SW480 (cell line): ENCODE measurements at places on chromosomes 4 and X.

- DNase-seq = no peak
Measured at GRCh38 chrX:34886011-34886410, 56.6 kb upstream of the FAM47B start.

DNA sequence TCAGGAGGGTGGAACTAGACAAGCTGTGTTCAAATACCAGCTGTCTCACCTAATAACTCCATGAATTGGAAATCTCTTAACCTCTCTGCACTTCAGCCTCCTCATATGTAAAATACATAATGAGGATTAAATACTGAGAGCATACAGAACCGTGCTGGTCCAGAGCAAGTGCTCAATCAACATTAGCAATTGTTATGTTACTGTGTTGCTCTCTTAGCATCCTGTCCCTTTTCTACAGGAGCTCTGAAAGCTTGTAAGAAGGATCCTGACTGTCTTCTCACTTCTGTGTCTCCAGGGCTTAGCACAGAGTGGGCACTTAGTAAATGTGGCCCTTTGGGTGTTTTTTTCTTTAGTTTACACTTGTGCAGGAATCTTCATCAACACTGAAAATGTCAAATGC is 1456.1 kb upstream of the IGFBP7 start:
- no peak for DNase-seq

GRCh38 chr4:6549445-6549844 is 25.5 kb upstream of the MAN2B2 start:
- DNase-seq = no peak

GRCh38 chr4:63348735-63349673 is 1060.2 kb downstream of the TECRL start:
- DNase-seq = no peak

DNA sequence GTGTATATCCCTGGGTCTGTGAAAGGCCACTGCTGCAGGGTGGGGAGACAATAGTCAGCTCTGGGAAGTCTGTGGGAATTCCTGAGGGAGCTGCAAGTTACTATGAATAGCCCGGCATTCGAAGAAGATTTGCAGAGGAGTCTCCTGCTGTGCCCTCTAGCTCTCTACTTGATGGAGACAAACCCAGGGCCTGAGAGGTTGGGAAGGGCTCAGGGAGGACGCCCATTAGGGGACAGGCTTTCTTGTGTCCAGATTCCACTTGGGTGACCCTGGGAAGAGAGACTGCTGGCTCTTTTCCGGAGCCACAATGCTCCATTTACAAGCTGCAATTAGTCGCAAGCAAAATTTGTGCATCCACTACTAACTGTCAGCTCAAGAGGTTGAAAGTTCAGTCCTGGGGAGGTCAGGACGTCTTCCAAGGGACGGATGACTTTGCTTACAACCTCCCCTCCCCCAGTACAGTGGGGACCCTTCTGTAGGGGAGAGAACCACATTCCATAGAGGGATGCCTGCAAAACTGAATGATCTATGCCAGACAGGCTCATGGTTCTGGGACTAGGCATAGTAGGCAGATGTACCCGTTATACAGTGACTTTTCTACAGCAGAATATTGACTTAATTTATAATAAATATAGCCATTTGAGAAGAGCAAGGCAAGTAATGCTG is 48.2 kb upstream of the PHOX2B start:
- no peak for DNase-seq

- DNase-seq = peak; percentile 40
Measured at GRCh38 chr4:55358668-55359067, 12.6 kb downstream of the SRD5A3 start.

GRCh38 chr4:120873554-120873953 is 49.0 kb downstream of the PRDM5 start:
- DNase-seq = no peak

DNA sequence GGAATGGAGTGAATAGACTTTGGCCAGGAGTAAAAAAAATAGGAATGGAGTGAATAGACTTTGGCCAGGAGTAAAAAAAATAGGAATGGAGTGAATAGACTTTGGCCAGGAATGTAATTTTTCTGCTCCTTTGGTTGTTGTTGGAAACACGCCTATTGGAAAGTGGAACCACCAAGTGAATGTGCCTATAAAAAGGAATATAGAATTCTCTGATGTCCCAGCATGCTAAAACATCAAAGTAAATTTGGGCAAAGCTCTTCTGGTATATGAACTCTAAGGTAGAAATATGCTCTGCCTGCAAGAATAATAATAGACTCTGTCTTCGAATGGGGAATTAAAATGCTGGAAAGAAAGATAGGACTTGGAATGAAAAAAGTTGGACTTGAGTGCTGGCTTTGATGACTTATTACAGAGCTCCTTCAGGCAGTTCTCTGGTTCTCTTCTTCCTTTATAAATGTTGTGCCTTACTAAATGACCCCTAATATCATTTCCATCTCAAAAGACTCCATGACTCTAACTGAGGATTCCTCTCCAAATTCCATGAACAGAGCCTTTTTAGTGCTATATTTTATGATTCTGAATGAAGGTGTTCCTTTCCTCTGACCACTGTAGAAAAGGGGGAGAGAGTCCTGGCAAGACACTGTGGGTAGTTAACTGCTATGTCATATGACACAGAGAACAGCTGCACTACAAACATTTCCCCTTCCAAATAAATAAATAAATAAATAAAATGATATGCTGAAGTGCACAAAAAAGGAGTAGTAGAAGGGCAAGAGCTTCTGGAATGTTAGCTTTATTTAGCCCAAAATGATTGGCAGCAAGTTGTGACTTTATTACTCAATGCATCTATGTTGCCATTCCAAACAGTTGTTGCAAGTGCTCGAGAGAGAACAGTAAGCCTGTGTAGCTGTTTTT is 13.5 kb upstream of the GBA3 start:
- DNase-seq = peak; percentile 6

- DNase-seq = no peak
Measured at GRCh38 chr4:151857368-151857767, 96.6 kb upstream of the GATB start.

DNA sequence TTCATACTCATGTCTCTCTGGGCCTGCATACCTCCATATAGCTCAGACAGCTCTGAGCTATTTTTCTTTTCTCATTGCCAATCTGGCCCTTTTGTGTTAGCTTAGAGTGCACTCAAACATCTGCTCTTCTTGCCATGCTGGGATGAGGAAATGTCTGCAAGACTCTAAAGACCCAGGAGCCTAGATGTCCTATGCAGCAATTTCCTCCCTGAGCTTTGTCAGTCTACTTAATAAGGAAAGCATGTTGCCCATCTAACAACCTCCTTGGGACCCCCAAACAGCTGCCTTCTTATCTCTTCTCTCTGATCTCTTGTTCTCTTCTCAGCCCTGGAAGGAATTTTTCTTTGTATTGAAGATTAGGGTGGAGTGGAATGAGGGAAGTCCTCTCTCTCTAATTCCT is 69.2 kb downstream of the UCHL1 start:
- DNase-seq = no peak

DNA sequence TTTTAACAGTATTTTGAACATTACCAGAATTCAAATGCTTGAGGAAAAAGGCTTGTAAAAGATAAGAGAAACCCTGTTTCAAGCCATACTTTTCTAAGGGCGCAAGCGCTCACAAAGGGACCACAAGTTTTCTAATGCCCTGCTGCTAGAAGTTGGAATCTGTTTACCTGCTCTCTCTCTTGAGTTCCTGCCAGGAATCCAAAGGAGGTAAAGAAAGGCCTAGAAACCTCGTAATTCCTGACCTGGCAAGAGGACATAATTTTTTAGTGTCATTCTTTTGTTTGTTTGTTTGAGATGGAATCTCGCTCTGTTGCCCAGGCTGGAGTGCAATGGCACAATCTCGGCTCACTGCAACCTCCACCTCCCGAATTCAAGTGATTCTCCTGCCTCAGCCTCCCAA is 1.4 kb upstream of the FUNDC1 start:
- DNase-seq = no peak

- DNase-seq = no peak
Measured at GRCh38 chrX:109842611-109843010, 109.6 kb upstream of the ACSL4 start.

DNA sequence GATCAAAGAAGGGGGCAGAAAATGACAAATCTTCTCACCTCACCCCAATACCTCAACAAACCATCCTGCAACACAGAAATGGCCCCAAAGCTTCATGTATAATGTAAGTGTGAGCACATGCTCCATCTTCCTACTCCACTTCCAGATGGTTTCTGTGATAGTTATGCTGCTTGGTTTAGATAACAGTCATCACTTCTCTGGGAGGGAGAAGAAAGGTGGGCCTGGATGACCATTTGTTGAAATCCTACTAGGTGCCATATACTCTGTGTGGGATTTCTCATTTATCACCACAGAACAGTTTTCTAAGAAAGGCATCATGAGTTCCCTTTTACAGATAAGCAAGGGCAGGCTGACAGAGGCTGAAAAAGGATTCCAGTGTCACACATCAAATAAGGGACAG is 31.3 kb upstream of the NXF3 start:
- no peak for DNase-seq

DNA sequence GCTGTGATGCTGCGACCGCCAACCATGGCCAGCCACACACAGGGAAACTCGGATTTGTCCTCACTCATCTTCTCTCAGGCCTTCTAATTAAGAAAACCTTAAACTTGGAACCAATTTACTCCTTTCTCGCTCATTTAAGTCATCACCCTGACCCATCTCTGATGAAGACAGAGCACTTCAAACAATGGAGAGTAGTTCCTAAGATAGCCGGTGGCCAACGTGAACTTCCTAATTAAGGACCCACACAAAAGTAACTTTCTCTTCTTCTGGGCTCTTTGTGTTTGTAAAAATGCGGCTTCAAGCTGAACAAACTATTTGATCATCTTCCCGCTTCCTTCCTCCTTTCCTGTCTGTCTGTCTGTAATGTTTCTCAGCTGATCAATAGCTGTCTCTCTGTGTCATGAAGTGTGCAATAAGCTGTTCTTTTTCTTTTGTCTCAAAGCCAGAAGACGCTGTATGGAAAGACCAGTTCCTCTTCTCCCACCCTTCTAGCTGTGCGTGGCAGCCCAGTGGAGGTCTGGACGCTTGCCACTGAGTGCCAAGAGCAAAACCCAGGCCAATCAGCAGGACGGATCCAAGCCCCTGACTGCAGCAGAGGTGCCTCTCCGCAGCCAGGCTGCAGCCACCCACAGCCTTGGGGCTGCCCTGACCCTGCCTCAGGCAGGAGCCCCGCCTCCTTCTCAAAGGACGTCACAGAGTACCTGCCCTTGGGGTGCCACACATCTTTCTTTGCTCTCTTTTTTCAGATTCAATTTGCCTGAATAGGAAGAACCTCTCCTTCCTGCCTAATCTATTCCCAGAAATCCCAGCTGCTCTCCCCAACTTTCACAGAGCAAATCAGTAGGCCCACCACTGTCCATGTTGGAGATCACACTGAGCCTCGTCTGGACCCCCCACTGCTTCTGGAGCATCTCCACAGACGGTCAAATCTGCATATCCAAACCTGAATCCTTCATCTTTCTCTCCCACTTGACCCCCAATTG is 59.3 kb downstream of the MAML3 start:
- no peak for DNase-seq

DNA sequence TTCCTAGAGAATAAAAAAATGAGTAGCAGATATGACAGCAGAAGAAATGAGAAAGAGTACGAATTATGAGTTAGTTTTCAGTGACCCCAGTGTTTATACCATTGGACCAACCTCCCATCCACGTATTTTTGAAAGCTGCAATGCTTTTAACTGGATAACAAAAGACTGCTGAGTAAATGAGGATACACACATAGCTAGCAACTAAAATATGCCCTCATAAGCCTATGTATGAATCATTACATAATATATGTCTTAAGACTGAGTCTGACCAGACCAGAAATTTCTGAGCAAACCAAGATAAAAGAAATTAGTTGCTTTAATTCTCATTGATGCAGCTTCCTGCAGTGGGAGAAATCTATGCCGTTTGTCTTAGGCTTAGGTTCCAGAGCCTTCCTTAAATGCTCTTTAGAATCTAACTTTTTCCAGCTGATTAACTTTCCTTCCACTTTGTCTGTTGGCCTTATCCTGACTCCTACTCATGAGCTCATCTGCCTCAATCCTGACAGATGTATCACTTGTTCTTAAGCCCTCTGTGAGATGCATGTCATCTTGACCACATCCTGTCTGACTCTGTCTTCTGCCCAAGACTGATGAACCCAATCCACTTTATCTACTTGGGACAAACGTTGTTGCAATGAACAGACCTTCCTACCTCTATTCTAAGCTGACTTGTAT is 301.4 kb upstream of the AADAT start:
- DNase-seq = no peak

- no peak for DNase-seq
Measured at GRCh38 chrX:71930298-71930697, 19.7 kb downstream of the NHSL2 start.

DNA sequence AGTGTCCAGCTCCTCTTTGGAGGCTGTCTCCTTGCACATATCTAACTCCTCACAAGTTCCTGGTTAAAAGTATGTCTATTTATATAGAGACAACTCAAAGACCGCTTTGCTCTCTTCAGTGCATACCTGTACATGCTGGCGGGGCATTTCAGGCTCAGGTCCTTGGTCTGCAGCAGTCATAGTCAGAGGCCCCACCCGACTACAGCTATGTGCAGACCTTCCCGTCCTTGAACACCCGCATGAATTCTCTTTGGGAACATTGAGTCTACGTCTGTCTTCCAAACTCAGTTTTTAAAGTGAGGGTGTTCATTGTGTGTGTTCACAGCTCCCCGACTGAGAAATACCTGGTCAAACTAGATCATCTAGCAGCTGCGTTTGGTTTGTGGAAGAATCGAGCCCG is 4.2 kb downstream of the BCOR start:
- no peak for DNase-seq

DNA sequence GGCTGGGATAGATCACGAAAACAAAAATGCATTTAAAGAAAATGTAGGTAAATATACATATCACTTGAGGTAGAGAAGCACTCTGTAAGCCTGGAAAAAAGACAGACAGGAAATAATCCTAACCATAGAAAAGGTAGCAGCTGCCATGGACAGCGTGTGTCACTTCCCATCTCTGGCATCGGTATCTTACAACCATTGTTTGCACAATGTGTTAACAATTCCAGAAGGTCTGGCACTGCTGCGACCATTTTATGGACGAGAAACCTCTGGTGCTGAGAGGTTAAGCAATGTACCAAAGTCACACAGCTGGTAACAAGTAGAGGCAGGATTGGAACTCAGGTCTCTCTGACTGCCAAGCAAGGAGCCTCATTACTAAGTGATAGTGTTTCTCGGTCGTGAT is 1.7 kb upstream of the MTNR1A start:
- DNase-seq = no peak

GRCh38 chr4:93839704-93840103 is 11.2 kb downstream of the ATOH1 start:
- DNase-seq = no peak
